ENCODE measurements at places on chromosomes 3 and 15.

DNA sequence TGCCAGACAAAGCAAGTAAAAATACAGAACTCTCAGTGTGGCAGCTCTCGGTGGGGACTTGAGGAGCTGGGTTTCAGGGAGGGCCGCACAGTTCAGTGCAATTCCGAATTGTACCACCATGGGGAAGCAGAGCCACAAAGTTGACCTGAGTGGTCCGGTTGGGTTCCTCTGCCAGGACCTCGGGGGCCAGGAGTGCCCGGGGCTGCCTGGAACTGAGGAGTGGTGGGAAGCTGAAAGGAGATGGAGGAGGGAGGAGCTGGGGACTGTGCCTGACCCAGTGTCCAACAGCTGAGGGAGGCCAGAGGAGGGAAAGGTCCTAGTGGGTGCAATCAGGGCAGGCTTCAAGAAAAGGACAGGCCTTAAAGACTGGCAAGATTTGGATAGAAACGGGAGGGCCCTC is 32.2 kb upstream of the TRH start:
- peak; percentile 77 for DNase-seq

DNA sequence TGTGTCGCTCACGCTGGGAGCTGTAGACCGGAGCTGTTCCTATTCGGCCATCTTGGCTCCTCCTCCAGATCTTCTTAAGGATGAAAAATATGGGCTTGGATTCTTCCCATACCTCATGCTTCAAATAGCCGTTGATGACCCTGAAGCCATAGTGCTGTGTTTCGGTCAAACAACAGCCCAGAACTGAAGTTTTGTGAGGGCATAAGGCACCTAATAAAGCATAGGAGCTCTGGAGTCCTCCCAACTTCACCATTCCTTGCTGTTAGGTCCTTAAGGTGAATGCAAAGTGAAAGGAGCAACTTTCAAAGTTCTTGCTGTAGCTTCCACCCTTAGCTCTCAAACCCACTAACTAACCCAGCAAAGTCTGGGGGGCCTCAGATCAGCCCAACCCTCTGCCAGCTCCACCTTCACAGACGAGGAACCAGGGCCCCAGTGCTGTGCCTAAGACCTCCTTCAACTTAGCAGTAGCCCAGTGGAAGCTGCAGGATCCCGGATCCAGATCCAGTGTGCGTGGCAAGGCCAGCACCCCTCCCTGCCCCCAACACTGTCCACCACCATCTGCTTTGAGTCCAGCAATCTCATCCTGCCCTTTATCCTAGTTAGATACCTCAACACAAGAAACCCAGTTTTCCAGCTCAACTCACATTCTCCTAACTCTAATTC is at the start of gene GRK7:
GRK7 (plus strand) TSS at position 321 of the 663 bp plus-strand sequence. CDS start 14,877 bp downstream, outside the sequence.
- DNase-seq: no peak

GRCh38 chr3:171115667-171116066 is 89.1 kb upstream of the SLC2A2 start:
- DNase-seq: peak; percentile 11

DNA sequence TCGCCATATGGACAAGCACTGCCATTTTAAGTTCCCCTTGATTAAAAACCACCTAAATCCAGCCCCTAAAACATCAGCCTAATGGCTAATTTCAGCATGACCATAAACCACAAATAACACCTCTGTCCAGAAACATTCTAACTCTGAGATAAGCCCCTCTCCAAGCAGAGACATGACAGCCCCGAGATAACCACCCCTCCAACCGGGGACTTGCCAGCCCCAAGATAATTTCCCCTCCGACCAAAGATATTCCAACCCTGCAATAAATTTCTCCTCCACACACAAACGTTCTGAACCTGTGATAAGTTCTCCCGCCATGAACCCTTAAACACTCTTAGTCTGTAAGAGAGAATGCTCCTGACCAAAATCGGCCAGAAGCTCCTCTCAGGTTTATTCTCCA is 586.8 kb downstream of the EDEM1 start:
- DNase-seq: no peak

DNA sequence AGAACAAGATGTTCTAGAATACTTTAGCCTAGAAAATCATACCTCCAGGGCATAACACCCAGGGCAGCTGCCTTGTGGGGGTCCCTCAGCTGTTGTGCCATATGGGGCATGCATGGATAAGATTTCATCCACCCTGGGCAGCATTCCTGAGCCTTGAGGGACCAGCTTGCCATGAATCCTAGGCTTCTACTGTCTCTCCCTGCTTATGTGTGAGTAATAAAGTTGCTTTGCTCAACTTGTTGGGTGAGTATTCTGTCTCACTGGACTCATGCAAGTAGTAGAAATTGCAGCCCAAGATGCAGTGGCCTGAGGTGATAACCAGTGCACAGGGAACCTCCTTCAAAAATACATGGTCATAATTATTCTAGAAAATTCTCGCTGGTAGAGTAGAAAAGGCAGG is 52.1 kb upstream of the EPHB1 start:
- peak; percentile 39 for DNase-seq

- no peak for DNase-seq
These were observed 55.5 kb downstream of the ST6GAL1 start for GRCh38 chr3:186985661-186986364.

- peak; percentile 27 for DNase-seq
These were observed 4.7 kb downstream of the LMAN1L start for GRCh38 chr15:74817370-74817737.

DNA sequence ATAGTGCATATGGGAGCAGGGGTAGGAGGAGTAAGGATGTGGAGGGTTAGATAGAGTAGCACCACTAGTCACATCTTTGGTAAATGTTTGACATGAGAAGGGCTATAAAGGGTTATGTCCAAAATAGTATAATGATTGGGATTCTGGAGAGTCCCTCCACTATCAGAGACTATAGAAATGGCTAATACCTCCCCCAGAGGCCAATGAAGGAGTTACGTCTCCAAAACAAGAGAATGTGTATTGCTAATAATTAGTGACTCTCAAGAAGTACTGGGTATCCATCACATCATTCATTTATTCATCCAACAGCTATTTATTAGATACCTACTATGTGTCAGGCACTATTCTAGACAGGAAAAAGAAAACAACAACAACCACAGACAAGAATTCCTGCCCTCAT is 203.7 kb upstream of the UMPS start:
- no peak for DNase-seq

DNA sequence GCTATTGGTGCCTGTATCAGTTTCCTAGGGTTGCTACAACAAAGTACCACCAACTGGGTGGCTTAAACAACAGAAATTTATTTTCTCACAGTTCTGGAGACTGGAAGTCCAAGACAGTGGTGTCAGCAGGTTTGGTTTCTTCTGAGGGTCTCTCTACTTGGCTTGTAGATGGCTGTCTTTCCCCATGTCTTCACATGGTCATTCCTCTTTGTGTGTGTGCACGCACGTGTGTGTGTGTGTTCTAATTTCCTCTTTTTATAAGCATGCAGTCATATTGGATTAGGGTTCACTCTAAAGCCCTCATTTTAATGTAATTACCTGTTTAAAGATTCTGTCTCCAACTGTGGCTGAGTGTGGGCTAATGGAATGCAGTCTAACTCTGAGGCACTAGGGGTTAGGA is 182.5 kb downstream of the SPATA16 start:
- no peak for DNase-seq

DNA sequence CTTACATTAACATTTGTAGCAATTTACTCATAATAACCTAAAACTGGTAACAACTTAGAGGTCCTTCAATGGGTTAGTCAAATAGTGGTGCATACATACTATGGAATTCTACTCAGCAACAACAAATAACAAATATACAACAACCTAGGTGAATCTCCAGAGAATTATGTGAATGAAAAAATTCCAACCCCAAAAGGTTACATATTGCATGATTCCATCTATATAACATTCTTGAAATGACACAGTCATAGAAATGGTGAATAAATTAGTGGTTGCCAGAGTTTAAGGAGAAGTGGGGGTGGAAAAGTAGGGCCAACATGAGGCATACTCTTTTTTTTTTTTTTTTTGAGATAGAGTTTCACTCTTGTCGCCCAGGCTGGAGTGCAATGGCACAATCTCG is 12.7 kb upstream of the SNTN start:
- DNase-seq: no peak

DNA sequence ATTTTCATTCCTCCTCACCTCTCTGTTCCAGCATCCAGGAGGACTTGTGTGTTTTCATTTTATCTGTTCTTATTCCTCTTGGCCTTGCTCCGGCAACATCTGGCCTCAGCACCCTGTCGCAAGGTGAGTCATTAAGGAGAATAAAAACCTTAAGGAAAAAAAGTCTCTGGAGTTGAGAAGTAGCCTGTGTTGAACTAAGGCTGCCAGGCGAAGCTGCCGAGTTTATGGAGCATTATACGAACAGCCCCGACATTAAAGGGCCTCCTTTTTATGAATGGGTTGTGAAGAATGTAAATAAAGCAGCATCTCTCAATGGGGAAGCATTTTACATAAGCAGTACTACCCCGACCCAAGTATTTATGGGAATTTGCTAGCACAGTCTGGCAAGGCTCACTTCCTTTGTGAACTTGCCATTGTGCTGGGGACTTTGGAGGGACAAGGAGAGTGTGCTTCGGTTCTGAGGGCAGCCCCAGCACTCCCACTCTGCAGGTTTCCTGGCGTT is 4.7 kb downstream of the BAHD1 start:
- DNase-seq: no peak

- DNase-seq: no peak
These were observed 22.5 kb downstream of the CHST14 start for GRCh38 chr15:40493089-40493840.

GRCh38 chr15:91335702-91336101 is 235.6 kb downstream of the SV2B start:
- DNase-seq: no peak

- no peak for DNase-seq
These were observed 218.1 kb upstream of the SATB1 start for GRCh38 chr3:18643281-18643680.

DNA sequence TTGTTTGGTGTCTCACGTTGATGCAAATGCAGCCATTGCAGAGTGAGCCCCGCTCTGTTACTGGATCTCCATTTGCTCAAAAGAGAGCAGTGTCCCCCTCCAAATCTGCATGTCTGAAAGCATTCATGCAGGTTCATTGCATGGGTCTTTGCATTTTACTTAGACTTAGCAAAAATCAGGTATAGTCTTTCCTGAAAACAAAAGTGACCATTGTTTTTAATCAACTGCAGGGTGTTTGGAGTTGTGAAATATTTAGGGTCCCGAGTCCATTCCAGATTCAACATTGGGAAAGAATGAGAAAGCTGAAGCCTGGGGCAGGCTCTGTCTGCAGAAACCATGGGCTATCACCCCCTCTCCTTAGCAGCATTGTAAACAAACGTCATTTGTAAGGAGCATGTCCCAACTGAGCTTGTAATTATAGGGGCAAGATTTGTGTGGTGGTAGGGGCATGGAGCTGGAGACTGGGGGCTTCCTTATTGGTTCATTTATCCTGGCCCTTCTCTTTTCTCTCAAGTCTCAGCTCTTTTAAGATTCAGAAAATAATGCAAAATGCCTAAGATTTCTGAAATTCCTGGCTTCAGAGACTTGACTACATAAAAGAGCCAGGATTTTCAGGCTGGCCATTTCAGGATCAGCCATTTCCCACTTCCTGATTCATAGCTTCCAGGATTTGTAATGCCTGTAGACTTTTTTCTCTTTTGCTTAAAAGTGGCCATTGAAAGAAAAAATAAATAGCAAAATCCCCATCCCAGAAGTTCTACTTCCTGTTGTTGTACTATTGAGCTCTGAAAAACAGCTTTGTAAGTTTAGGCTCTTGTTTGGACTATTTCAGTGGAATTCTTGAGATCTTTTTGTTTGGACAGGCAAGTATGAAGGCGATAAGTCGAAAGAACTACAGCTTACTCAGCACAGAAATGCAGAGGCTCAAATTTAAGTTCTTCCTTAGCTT is 23.0 kb downstream of the IGF1R start:
- no peak for DNase-seq

DNA sequence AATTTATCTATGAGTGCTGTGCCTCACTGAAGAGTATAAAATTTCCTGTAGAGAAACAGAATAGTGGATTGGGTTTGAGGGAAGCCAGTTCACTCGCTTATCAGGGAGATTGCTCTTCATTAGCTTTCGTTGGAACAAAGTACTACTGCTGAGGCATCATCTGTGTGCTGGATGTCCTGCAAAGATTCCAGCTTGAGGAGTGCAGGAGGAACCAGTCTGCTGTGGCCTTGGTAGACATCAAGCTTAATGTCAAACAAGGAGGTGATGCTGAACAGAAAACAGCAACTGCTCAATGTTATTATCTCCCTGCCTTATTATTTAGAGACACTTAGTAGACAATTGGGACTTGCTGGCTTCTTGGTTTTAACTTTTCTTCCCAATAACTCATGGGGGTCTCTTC is 297.5 kb upstream of the DPH6 start:
- DNase-seq: no peak

DNA sequence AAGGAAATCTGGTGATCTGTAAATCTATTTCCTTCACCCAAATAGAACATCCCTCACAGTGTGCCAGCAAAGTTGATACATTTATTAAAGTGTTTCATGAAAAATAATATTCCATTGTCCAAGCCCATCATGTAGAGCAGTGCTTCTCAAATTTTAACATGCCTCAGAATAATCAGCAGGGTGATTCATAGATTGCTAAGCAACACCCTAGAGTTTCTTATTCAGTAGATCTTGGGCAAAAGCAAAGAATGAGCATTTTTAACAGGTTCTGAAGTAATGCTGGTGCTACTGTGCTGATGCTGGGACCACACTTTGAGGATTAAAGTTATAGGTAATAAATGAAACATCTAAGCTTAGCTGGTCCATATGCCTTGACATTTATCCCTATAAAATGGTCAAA is 210.5 kb downstream of the ZIC4 start:
- DNase-seq: no peak

DNA sequence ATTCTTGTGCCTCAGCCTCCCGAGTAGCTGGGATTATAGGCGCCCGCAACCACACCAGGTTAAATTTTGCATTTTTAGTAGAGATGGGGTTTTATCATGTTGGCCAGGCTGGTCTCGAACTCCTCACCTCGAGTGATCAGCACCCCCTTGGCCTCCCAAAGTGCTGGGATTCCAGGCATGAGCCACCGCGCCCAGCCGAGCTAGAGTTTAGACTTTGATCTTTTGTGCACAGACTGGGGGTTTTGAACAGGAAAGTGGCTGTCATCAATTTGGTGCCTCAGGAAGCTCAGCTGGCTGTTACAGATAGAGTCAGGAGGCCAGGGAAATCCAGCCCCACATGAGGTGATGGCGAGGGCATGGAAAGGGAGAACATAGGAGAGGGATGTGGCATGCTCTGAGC is 19.3 kb upstream of the IREB2 start:
- no peak for DNase-seq

GRCh38 chr3:142273501-142273900 is 48.1 kb upstream of the GK5 start:
- DNase-seq: peak; percentile 88

- no peak for DNase-seq
These were observed 45.8 kb downstream of the FRMD5 start for GRCh38 chr15:44149224-44149623.
